NCI-H1436 (cell line): ENCODE measurements at places on chromosomes 3 and 15.

DNA sequence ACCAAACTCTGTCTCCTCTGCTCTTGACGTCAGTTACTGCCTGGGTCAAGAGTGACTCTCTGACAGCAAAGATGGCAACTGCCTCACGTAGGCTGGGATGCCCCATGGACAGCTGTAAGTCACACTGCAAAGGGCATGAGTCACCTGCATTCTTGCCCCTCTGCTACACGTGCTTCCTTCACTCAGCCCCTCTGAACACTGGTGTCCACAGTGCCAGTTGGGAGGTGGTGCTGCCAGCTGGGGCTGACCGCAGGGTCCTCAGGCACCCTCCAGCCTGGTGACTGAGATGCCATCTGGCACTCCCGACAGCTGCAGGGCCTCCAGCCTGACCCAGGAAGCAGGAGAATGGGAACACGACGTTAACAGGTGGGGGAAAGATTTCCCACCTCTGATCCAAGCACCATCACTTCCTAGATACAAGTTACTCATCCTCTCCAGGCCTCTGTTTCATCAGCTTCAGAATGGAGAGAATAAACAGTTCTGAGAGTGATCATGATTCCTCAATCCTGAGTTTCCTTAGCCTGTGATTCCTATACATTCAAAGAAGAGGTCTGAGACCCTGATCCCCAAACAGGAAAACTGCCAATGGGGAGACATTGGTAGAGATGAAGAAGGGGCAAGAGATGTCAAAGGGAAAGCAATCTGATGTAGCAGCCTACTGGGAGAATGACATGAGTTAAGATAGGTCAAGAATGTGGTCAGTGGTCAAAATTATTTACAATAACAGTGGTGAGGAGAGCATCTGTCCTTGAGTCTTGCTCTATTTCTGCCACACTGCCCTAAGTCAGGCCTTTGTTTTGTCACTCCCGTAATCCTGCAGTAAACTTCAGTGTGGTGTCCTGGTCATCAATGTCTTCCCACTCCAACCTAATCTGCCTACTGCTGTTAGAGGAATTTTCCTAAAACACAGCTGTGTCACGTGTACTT lies 86.1 kb upstream of the BCL6 start:
- no peak for DNase-seq

DNA sequence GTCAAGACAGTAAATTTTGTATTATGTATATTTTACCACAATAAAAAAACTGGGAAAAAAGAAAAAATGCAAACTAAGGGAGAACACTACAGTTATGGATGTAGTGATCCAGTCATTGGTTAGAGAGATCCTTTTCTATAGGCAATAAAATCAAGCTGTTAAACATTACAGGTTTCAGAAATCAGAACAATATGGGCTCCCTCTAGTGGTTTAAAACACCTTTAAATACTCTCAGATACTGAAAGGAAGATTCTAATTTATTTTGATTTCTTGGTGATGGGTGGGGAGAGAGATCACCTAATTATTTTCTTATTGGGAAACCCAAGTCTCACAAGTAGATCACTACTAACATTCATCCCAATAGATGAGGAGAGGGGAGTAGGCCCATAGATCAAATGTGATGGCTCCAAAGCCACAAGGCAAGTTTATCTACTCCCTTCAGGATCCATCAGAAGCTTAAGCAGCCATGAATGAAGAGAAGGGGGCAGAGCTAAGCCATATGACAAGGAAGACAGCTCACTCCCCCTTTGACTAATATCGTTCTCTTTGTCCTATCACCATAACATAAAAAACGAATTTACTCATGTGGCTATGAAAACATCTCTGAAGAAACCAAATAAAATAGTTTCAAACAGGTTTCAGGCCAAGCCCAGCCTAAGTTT lies 118.6 kb downstream of the ANO10 start:
- DNase-seq = no peak

- DNase-seq = no peak
Observed at GRCh38 chr15:28900892-28901586, 15.3 kb downstream of the APBA2 start.

DNA sequence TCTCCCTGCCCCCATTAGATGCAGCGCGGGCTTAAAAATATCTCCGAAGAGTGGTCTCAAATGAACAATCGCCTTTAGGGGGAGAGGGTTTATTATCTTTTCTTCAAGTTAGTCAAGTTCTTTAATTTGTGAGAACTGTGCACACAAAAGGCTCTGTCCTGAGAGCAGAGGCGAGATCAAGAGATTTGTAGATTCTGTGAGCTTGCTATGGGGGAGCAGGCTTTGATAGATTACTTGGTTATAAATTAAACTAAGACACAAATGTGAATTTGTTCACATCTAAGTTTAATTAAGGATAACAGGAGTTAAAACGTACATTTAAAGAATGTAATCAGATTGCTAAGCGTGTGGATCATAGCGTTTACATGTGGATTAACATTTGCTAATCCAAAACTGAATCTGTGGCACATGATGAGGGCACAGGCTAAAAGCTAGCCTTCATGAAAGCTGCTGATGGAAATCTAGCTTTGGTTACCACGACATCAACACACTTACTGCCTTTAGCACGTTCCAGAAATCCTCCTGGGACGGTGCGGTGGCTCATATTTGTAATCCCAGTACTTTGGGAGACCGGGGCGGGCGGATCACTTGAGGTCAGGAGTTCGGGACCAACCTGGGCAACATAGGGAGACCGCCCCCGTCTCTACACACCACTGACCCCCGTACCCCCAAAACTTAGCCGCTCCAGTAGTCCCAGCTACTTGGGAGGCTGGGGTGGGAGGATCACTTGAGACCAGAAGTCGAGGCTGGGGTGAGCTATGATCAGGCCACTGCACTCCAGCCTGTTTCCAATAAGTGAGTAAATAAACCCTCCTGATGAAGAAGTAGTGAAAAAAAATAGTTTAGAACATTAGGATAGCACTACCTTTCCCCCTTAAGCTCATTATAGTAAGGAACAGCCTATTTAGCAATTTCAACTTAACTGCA lies 1.0 kb upstream of the PRTG start:
- DNase-seq = no peak

DNA sequence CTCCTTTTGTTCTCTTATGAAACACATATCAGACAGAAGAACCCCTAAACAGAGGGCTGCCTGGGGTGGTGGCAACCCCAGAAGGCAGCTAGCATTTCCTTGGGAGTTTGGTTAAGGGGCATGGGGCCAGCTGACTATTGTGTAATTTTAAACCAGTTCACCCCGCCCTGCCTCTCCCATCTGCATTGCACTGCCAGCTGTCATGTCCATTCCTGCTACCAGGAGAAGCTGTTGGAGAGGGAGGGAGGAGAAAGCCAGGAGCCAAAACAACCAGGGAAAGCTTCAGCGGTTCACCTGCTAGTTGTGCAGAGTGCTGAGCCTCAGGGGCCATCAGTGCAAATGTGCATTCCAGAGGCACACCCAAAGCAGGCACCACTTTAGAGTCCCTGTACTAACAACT lies 47.6 kb upstream of the ATP1B3 start:
- DNase-seq = no peak

DNA sequence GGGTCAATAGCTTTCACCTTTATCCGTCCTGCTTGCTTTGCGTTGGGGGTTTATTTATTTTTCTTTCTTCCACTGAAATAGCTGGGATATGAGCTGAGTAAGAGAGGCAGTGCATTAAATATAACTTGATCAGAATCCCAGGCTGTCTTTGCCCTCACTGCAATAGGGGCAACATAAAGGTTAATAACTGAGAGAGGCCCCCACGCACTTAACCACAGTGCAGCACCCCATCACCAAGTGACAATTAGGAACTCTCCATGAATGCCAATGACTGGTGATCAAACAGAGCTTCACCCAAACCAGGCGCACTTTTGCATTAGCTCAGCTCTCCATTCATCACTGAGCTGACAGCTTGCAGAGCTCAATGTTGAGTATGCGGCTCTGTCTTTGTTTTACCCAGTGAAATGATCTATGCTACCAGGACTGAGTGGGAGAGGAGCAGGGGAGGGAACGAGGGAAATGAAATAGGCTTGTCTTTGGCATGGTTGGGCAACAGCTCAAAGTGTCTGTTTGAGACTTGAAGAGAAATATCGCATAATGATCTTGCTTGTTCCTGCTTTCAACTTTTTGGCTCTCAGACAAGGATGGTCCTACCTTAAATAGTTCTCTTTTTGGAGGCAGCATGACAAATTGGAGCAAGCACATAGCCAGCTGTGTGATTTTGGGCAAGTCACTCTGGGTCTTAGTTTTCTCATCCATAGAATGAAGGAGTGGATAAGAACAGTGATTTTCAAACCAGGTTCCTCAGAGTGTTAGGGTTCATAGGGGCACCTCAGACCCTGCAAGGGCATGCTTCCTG lies 14.5 kb upstream of the GLCE start:
- peak; percentile 21 for DNase-seq

DNA sequence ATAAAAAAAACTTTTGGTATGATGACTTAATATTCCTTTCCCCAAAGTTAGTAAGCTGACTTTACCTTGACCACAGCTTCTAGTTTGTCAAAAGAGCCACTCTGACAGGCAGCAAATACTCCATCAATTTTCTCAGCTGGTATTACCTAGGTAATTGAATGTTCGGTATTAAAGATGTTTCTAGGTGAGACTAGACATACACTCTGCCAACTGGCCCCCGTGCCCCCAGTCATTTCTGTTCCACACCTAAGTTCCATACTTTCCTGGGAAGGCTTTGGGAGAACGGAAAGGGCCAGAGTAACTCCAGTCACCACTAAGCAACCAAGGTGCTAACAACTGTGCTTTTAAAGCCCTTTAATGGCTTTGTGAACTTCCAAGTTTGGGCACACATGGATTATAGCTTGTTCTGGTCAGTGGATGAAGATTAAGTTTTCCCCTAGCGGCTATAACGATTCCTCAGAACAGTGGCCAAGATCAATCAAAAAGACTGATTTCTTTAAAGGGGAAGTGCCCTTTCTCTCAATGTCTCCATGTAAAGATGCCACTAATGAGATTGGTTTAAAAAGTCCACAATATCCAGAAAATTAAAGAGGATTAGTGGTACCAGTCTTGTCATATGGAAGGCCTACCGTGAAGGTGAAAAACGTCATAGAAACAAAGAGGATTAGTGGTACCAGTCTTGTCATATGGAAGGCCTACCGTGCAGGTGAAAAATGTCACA lies 7.0 kb downstream of the EIF4A2 start:
- DNase-seq = no peak

- no peak for DNase-seq
Observed at GRCh38 chr3:106794442-106794841, 582.8 kb upstream of the CCDC54 start.

DNA sequence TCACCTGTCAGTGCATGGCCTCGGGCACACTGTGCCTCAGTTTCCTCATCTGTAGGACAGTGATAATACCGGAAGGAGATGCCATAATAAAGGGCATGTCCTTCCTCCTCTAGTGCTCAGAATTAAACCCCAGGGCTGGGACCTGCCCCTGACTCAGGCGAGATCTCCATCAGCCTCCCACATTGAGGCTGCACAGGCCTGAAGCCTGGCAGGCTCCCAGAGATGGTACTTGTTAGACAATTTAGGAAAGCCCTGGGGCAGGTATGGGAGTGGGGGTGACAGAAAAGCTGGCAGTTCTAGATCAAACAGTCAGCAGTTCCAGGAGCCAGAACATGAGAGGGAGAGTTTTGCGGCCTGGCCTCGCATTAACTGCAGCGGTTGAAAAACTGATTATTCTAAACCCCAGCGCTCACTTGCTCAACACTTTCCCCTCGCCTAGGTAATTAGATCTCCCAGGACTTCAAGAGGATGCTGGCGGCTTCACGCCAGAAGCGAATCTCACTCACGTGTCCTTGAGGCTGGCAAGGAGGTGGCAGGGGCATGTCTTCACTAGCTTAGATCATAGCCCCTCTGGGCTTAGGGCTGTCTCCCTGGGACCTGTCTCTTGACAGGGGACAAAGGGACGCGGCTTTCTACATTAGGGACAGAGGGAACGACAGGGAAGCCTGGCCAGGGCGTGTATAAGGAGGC lies 73.1 kb downstream of the ATP2B2 start:
- peak; percentile 19 for DNase-seq

- DNase-seq = peak; percentile 31
Observed at GRCh38 chr15:55108858-55109518, 87.8 kb downstream of the RSL24D1 start.

DNA sequence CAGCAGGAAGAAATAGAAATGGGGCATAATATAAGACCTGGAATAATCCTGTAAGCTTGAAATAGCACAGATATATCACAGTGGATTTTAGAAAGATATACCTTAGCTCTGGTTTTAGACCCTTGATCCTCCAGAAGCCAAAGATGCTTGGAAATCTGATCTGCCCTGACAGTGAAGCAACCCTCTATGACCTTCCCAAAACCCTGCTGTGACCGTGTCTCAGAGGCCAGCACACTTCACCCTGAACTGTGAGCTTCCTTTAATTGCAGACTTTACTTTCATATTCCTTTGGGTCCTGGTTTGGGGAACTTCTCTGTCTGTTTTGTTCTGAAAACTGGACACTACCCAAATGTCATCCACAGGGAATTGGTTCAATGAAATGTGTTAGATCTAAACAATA lies 13.0 kb downstream of the MECOM start:
- DNase-seq = no peak
